ENCODE measurements at places on chromosomes 7 and 10.
A peak's percentile ranks its signal among the peaks of the same experiment; 100 is the strongest.

GRCh38 chr7:114588506-114588905 lies 173.9 kb downstream of the FOXP2 start:
- DNase-seq, result no peak

DNA sequence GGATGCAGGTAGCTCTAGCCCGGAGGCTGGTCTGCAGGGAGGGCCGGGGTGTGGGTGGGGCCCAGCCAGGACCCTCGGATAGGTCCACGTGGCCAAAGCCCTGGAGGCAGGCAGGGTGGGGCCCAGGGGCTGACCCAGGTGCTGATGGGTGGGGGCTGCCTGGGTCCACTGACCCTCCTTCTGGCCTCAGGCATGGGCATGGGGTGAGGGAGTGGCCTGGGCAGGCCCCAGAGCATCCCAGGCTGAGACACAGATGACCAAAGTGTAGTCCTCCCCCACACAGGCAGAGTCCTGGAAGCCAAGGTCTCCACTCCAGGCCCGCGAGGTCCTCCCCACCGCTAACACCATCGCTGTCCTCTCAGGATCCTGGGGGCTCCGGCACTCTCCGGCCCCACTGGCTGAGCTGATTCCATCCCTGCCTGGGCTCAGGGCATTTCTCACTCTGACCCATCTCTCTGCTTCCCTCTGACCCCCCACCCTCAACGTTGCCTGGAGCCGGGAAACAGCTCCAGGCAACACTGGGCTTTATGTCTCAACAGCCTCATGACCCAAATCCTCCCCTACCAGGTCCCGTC lies 20.7 kb upstream of the PPP2R2D start:
- no peak for DNase-seq

DNA sequence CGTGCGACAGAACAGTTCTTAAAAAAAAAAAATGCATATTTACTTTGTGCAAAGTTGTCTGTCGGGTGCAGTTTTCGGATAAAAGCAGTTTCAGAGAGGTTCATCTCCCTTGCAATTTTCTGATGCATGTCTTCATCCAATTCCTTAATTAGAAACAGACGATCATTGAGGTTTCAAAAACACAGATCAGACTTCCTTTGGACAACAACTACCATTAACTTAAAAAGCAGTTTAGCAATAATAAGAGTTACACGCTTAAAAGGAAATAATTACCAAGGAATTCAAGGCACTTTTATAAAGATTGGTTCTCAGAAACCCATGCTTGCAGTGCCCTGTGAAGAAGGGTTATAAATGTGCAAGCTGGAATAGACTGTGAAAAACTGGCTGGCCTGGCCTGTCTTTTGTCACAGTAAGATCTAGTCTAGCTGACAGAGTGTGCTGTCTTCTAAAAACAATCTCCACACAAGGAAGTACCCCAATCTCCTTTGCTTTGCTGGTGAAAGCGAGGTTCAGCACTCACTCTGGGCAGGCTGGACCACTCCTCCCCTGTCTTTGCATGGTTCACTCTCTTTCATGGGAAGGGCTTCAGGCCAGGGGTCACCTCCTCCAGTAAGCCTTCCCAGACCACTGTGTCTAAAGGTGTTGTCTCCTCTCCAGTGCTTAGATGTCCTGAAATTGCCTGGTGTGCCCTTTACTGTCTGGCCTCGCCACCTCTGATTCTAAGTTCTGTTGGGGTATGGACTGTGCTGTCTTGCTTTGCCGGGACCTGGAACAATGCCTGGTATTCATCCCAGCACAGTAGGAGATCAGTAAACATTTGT lies 34.8 kb upstream of the HNRNPH3 start:
- DNase-seq, result peak; percentile 15

- no peak for DNase-seq
These were observed 20.2 kb upstream of the INSIG1 start for GRCh38 chr7:155277385-155277994.

DNA sequence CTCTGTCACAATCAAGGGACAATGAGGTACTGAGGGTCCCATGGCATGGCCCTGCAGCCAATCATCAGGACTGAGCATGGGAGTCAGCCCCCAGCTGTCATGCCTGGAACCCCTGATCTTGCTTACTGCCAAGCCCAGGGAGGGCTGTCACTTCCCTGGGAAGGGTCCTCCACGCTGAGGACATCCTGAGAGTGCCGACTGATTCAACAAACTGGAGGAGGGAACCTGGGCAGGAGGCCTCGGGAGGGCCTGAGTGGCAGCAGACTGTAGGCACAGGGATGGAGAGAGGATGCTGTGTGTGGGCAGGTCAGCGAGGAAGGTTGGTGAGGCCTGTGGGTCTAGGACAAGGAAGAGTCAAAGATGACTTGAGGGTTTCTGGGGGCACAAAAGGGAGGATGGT lies 154.3 kb downstream of the ZNF248 start:
- no peak for DNase-seq

DNA sequence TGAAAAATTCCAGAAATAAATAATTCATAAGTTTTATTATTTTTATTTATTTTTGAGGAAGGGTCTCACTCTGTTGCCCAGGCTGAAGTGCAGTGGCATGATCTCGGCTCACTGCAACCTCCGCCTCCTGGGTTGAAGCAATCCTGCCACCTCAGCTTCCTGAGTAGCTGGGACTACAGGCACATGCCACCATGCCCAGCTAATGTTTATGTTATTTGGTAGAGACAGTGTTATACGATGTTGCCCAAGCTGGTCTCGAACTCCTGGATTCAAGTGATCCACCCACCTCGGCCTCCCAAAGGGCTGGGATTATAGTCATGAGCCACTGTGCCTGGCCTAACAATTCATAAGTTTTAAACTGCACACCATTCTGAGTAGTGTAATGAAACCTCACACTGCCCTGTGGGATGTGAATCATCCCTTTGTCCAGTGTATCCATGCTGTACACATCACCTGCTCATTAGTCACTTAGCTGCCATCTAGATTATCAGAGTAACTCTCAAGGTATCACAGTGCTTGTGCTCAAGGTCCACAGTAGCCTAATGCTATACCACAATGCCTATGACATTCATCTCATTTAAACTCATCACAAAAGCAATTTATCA lies 17.9 kb downstream of the RTKN2 start:
- DNase-seq, result no peak

- no peak for DNase-seq
These were observed 1291.6 kb upstream of the AUTS2 start for GRCh38 chr7:68306692-68307107.

- no peak for DNase-seq
These were observed 26.1 kb upstream of the MGAM2 start for GRCh38 chr7:142085428-142085827.

GRCh38 chr10:49080071-49080470 lies 35.3 kb downstream of the VSTM4 start:
- no peak for DNase-seq

DNA sequence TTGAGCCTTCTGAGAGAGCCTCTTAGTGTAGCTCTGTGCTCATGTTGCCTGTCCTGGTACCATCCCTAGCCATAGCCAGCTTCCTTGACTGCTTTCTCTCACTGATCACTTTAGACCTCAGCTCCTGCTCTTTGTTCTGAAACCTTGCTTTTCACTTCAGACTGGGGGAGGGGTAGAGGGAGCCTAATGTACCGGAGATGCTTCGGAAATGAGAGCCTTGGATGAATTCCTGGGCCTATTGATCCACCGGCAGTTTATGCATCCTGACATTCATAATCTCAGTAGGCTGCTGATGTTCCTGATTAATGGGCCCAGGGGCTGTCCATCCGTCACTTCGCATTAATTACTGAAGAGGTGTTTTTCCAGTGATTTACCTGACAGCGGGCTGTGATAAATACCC lies 38.8 kb downstream of the R3HCC1L start:
- DNase-seq, result no peak

GRCh38 chr7:91465595-91466061 lies 201.4 kb downstream of the FZD1 start:
- DNase-seq, result no peak

GRCh38 chr10:68092512-68092911 lies 16.8 kb upstream of the MYPN start:
- no peak for DNase-seq

DNA sequence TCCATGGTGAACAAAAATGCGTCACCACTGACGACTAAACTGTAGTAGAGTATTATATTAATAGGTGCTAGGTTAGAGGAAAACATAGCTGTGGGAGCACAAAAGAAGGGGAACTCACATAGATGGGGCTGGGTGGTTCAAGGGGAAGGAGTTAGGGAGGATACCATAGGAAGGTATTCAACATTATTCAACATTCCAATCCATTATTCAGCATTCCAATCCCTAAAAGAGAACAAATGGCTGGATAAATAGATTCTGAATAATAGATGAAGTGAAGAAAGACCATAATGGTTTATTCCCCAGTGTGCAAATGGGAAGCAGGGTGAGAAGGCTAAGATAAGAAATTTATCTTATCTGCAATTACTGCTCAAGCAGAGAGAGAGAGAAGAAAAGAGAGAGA lies 61.4 kb downstream of the AASS start:
- no peak for DNase-seq

- no peak for DNase-seq
These were observed 68.8 kb downstream of the KIAA1217 start for GRCh38 chr10:24277771-24278170.

DNA sequence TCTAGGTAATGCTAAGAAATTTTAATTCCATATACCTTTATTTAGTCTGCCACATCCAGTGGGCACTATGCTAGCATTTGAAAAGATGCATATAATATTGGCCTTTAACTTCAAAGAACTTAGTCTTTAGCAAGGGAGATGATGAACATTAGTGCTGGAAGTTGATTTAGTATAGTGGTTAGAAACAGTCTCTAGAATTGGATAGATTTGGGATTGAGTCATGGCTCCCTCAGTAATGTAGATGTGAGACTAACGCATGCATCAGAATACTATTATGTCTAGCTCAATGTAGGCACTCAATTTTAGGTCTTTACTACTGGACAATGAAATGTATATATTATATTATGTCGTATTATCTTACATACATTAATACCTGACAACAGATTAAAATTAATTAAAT lies 5.8 kb downstream of the DKK1 start:
- DNase-seq, result peak; percentile 31

GRCh38 chr10:100006243-100006886 lies 3.4 kb downstream of the DNMBP start:
- peak; percentile 84 for DNase-seq

- no peak for DNase-seq
These were observed 118.2 kb downstream of the CUX1 start for GRCh38 chr7:101935521-101936141.

DNA sequence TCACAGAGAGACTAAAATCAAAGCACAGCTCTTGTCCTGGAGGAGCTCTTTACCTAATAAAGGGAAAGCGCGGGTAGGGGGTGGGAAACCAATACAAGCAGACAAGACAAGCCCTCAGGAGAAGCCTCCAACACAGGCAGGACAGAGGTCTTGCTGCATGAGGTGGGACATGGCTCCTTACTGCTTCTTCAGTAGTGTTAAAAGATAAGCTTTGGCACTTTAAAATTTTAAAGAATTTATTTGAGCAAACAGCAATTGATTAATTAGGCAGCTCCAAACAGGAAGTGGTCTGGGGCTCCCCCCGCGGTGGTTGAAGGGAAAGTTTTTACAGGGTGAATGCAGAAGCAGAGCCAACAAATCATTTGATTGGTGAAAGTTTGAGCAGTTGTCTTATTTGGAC lies 50.3 kb upstream of the MACC1 start:
- DNase-seq, result no peak

DNA sequence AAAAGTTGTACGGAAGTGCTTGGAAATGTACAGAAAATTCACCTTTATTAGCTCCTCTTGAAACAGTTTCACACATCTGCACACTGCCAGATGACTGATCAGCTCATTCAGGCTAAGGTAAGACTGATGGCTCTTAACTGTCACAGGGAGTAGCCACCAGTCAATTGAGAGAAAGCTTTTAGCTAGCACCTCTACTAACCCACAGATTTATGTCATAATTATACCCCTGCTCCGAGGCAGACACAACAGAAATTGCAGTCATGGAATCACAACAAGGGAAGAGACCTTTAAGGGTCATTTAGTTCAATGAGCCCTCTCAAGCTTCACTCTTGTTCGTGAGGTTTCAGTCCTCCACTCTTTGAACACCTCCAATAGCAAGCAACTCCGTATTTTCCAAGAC lies 235.4 kb downstream of the TRIL start:
- DNase-seq, result no peak

- DNase-seq, result no peak
These were observed 11.8 kb downstream of the EPHA1 start for GRCh38 chr7:143396625-143397556.

All from AG08395 (cell line).